ENCODE measurements at places on chromosomes 7 and 10. TPM values are rescaled to one million over a fixed set of nuclear protein-coding genes. Genes with fewer than 3 reads are reported as not detected.

DNA sequence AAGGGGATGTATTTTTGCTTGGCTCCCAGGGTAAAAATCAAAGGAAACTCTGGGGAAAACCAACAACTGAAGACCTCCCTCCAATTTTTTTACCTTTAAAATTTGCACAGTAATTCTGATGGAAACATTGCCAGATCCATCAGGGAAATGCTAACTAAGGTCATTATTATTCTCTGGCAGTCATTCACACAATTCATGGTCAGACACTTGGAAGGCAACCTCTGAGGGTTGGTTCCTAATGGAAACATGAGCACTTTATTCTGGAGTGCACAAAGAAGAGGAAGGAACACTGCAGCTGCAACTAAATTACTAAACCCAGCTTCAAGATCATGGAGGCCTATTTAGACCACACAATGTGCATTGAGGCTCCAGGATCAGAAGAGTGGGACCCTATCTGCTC, 34.2 kb downstream of the SRI start:
- no peak for DNase-seq
- no peaks in the 10 kb centered on the region for H3K27me3 ChIP-seq
- H3K4me3 ChIP-seq, result no peak overlapping the region
- H3K4me1 ChIP-seq, result no peaks in the 10 kb centered on the region

DNA sequence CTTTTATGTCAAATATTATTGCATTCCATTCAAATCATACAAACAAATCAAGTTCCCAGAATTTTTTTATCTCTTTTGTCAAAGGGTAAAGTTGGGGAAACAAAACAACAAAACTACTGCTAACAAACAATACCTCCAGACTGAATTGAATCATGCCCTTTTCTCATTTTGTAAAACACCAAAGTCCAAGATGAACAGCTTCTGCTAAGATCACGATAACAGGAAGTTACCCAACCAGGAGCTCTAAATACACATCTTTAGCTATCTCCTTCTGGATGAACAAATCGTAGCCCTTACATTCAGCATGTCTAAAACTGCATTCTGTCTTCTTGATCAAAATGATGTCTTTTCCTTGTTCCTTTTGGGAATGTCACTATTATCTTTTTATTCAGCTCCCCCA, 97.4 kb downstream of the CTTNBP2 start:
- no peaks in the 10 kb centered on the region for H3K27me3 ChIP-seq
- H3K27ac ChIP-seq, result no peak overlapping the region
- no peak for DNase-seq
- no peak overlapping the region for H3K4me3 ChIP-seq
- peaks cover 4% of the 10 kb centered on the region for H3K36me3 ChIP-seq

DNA sequence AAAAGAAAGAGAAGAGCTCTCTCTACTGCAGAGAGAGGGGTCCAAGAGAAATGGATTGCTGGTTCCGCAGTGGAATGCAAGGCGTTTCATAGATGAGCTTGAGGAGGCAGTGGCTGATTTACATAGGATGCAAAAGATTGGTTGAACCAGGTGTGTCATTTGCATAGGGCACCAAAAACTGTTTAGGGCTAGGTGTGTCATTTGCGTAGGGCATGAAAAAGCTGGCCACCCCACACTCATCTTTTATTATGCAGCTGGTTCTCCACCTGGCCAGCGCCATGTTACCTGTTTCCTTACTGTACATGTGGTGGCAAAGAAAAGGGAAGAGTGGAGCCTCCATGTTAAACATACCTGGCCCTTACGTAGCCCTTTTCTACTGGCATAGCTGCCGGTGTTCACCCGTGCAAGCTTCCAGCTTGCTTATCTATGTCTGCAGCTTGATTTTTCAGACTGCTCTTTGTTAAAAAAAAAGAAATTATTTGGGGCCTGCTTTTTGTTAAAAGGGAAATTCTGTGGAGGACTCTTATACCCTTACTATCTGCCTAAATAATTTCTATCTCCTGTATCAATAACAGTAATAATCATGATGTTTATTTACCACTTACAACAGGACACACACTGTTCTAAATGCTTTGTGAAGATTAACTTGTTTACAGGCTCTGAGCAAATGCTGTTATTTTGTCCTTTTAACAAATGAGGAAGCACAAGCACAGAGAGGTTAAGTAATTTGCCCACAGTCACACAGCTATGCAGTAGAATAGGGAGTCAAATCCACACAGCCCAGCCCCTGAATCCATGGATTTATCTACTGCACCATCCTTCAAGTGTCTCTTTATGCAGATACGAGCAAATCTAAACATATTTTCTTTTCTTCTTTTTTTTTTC, 33.3 kb downstream of the CASP7 start:
- peaks cover 5% of the 10 kb centered on the region for H3K36me3 ChIP-seq
- no peaks in the 10 kb centered on the region for H3K27me3 ChIP-seq
- no peak overlapping the region for H3K4me3 ChIP-seq
- peaks cover 4% of the 10 kb centered on the region for H3K4me1 ChIP-seq
- no peak overlapping the region for H3K27ac ChIP-seq

DNA sequence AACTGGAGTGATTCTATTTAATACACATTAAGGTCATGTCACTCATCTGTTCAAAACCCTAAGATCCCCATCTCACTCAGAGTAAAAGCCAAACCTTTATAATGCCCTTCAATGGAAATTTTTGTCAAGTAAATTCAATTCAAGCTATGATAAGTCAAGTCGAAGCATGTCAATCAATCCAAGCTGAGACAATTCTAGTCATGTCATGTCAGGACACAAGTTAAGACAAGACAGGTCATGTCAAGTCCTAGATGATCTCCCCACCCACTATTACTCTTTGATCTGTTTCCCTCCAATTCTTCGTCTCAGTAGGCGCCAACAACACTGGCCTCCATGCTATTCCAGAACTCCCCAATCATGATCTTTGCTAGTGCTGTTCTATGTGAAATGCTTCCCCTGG, 141.4 kb downstream of the MAGI2 start:
- no peak overlapping the region for H3K4me3 ChIP-seq
- no peaks in the 10 kb centered on the region for H3K27me3 ChIP-seq
- H3K36me3 ChIP-seq, result no peaks in the 10 kb centered on the region
- no peak for DNase-seq
- no peaks in the 10 kb centered on the region for H3K4me1 ChIP-seq

DNA sequence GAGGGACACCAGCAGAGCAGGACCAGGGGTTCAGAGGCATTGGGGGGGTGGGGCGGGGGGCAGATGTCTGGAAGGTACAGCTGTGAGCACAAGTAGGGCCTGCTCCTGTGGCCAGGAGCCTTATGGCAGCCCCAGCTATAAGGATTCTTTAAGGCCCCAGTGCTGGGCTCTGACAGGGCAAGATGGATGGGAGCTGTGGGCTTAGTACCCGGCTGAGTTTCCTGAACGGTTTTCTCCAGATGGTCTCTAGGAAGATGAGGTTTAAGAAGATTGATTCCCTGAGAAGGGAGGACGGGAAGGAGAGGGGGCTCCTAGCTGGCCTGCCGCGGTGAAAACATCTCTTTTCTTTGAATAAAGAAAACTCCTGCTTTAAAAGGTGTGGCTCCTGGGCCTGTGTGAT, 30.1 kb upstream of the COMTD1 start:
- H3K27me3 ChIP-seq, result no peaks in the 10 kb centered on the region
- no peak for DNase-seq
- no peak overlapping the region for H3K27ac ChIP-seq
- no peaks in the 10 kb centered on the region for H3K36me3 ChIP-seq

GRCh38 chr7:100875356-100875751, 451 bp downstream of the SRRT start:
- DNase-seq, result no peak
- no peaks in the 10 kb centered on the region for H3K27me3 ChIP-seq
- H3K27ac ChIP-seq, result peak overlapping the region; percentile 92

Gene AS3MT
- total RNA-seq, result 7.5 TPM

DNA sequence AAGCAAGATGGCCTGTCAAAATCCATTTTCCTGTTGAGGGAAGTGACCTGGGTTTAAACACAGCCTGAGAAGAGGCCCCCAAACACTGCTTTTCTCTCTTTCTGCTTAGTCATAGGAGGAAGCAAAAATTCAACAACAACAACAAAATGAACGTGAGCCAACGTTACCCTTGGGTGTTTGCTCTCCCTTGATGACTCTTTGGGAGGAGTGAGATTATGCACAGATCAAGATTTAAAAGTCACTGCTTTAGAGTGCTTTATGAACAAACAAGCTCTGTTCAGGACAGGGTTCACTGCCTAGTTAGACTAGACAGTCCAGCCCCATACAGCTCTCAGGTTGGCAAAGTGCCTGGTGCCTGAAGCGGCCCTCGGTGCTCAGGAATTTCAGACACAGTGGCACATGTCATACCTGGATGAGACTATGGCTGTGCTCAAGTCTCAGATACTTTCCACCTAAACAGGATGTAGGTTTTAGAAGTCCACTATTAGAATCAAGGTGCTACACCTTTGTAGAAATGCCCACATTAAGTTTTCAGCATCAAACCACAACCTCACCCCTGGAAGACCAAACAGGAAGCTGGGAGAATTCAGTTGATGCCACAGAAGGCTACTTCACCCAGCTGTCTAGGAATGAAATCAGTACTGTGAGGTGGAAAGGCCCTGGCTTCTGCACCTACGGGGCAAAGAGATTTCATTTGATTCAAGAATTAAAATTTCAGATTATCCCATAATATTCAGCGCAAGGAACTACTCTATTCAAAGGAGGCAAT, 38.7 kb downstream of the DENND11 start:
- no peaks in the 10 kb centered on the region for H3K4me1 ChIP-seq
- DNase-seq, result no peak
- H3K36me3 ChIP-seq, result peaks cover 14% of the 10 kb centered on the region
- H3K4me3 ChIP-seq, result no peak overlapping the region
- H3K27ac ChIP-seq, result no peak overlapping the region
